ENCODE measurements at places on chromosomes 2 and 18.

DNA sequence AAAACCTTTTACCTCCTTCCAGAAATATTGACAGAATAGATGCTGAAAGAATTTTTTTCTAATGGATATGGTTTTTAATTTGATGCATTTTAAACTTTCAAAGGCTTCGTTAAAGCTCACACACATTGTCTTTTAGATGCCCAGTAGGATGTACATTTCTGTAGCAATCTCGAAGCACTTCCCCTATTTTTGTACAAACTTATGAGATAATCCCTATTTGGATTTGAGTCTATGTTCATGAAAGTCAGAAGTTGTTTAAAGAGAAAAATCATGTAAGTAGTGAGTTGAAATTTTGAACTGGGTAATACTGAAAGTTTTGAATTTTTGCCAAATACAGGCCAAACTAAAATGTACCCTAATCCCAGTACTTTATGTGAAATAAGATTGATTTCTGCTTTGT lies 38.1 kb upstream of the MMADHC start:
- no peak for DNase-seq

- DNase-seq: no peak
These were observed 193.3 kb upstream of the SPHKAP start for GRCh38 chr2:228374741-228375140.

- DNase-seq: no peak
These were observed 54.3 kb upstream of the AGPS start for GRCh38 chr2:177338177-177338721.

GRCh38 chr18:64164883-64165282 lies 16.0 kb upstream of the LINC00305 start:
- DNase-seq: no peak

DNA sequence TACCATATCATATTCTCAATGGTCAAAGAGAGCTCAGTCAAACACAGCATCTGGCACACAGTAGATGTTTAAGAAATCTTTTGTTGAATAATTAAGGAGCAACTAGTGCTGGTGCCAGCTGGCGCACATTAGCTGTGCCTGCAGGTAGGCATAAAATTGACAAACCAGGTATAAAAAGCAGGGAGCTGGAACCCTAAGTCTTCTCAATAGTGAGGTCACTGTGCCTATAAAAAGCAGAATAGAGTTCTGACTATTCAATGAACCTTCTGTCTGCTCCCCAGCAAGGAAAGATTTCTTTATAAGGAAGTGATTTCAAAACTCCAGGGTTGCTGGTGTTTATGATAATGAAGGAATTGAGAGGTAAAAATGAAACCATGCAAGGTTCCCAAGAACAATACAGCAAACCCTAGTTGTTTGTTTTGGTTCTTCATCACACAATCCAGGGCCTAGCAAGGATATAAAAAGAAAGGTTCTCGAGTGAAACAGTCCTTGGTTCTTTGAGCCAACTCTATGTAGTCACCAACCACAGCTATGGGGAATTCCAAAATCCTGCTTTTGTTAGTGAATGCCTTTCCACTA lies 76.1 kb downstream of the THADA start:
- no peak for DNase-seq

- DNase-seq: peak; percentile 65
These were observed at the start of gene FKBP1B for GRCh38 chr2:24049485-24050021. Gene FKBP1B (plus strand): TSS chr2:24049741. CDS start chr2:24049850, 109 bp downstream.

- peak; percentile 78 for DNase-seq
These were observed 7.8 kb upstream of the ARHGAP25 start for GRCh38 chr2:68726608-68727367.

DNA sequence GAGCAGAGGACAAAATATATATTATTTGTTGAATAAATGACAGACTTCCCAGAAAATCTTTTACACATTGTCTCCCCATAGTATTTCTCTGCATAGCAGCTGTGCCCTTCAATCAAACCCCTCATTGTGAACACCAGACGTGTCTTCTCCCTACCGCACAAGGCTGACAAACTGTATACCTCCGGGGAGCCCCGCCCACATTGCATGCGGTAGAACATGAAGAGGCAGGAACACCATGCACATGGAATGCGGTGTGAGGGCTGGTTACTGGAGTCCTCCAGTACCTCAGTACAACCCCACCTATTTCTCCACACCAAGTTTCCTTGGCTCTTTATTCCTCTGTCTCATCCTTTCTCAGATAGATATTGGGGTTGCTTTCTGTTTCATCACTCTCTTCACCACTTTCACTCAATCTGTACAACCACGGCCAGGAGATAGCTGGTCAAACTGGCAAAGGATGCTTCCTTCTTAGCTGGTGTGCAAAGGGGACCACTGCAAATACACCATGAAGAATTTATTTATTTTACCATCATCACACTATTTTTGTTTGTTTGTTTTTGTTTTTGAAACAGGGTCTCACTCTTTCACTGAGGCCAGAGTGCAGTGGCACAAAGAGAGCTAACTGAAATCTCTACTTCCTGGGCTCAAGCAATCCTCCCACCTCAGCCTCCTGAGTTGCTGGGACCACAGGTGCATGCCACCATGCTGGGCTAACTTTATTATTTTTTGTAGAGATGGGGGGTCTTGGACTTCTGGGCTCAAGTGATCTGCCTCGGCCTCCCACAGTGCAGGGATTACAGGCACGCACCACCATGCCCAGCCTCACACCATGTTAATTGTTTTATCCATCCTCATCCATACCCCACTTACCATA lies 2.3 kb upstream of the NBAS start:
- DNase-seq: no peak

DNA sequence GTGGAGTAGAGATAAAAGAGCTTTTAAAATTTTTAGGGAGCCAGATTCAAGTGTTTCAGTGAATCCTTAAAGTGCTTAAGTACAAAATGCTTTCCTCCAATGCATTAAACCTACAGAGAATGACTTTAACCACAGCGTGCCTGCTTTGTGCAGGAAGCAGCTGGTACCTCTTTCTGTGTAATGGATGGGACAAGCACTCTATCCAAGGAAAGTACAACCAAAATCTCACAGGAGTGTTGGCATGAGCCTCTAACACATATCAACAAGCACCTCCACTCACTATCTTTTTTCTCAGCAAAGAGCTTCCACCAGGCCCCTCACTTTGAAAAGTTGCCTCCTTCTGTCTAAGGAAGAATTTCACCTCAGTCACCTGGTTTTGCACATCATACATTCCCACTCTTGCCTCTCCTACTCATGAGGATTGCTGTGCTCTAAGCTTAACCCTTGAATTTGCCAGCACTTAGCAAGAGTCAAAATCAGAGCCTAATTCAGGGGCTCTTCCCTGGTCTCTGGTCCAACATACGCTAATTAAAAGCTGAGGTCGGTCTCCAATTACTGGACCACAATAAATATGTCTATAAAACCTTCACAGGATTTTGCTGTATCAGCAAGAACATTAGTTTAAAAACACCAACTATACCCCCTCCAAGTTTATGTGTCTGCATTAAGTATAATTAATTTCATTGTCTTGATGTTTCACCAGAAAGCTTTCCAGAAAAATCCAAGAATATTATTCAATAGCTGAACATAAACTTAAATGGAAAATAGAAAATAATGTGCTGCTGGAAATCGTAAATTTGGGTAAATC lies 68.9 kb downstream of the ZNF521 start:
- no peak for DNase-seq

- DNase-seq: no peak
These were observed 52.3 kb upstream of the ST8SIA5 start for GRCh38 chr18:46809145-46809544.

DNA sequence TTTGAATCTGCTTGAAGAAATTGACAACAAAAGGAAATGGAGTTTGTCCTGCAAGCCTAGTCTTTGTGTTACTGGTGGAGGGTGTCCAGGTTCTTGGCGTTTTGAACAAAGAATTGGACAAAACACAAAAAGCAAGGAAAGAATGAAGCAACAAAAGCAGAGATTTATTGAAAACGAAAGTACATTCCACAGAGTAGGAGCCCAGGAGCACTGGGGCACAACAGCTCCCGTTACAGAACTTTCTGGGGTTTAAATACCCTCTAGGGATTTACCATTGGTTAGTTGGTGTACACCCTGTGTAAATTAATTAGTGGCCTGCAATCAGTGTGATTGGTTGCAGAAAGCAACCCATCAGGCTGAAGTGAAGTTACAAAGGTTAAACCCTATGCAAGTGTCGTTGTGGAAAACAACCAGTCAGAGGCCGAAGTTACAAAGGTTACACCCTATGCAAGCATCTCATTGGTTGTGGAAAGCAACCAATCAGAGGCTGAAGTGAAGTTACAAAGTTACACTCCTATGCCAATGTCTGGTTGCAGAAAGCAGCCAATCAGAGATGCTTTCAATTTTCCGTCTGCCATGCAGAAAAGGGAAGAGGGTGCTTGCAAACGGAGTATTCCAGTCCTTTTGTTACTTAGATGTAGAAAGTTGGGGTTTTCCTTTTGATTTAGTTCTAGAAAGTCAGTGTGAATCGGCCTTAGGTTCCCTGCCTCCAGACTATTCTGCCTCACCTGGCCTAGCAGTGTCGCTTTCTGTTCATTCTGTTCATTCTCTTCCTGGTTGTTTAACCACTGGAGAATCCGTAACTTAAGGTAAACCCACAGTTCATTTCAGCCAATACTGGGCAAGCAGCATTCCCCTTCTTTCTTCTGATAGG lies 47.6 kb upstream of the PTH2R start:
- DNase-seq: no peak

DNA sequence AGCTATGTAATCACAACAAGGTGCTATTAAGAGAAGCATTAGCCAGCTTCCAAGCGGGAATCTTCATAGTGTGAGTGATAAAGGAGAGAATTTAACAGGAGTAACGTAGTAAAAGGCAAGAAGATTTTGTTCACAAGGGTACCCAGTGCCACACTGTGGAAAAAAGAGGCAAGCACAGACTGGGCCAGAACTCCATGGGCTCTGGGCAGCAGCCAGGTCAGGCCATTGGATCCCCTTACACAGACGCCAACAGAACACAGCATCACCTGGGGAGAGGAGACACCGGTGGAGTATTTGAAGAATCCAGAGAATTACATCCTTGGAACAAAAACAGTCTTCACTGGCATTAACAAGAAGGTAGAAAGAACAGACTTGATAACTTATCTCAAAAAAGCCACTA lies 21.2 kb downstream of the AMER3 start:
- DNase-seq: no peak

DNA sequence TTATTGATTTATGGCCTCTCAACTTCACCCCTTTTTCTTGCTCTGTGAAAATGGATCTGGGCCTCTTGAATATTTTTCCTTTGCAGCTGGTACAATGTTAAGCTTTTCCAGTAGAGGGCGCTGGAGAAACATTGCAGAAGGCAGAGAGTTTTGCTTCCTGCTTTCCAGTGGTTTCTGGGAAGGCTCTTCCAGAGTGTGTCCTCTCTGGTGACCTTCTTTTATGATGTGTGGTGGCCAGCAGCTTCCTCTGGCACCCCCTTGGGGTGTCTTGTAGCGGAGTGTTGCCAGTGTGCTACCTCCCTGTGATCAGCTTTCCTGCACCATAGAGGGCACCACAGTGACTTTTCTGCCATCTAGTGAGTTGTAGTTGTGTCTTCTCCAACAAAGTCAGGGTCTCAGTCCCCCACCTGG lies 25.4 kb upstream of the MGAT5 start:
- DNase-seq: no peak

DNA sequence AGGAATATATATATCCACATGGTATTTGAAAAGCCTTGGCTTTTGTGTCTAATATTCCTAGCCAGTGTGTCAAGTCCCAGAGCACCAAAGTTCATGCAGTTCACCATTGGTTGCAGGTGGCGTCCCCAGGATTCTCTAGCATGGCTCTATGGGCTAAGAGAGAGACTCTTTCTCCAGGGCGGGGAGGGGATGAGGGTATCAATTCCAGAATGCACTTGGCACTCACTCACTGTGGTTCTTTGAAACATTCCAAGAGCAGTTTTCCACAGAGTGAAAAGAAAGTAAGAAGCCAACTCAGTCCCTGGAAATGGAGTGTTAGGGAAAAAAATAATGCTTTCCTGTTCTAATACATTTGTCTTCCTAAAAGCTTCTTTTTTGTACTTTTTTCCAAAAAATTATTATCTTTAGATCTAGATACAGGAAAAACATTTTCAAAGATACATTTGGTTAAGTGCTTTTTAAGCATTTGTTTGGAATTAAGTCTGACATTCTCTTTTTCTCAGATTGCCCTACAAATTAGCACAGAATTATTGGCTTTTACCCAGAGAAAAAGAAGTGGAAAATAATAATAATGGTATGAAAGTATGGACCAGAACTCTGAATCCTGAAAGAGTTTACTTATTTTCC lies 239.9 kb downstream of the PAX3 start:
- no peak for DNase-seq

GRCh38 chr2:119315241-119315925 lies 51.3 kb downstream of the C2orf76 start:
- DNase-seq: no peak

GRCh38 chr18:55830544-55830943 lies 242.6 kb upstream of the TCF4 start:
- DNase-seq: no peak

- DNase-seq: no peak
These were observed 72.0 kb downstream of the INPP5D start for GRCh38 chr2:233131936-233132720.

DNA sequence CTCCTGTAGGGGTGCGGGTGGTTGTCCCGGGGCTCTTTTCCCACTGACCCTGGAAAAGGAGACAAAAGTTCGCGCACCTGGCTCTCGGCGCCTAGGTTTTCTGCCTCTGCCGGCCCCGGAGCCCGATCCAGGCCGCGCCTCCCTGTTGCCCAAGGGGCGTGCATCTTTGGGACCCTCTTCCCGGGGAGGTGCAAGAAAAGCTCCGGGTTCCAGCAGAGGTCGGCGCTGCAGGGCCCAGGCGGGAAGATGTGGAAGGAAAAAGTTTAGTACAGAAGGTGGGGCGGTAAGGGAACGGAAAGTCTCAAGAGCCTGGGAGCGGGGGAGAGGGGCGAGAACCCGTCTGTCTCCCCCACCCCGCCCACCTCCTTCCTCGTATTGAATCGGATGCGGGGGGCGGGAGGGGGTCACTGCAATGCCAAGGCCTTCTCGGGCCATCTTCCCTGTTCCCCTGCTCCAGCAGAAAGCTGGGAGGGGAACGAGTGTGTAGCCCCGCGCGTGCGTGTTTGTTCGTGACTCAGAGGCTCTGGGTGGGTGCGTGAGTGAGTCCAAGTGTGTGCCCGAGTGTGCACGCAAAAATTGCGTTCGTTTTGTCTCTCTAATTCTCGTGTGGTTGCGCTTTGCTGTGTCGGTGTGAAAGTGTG lies 6.3 kb upstream of the EN1 start:
- no peak for DNase-seq

DNA sequence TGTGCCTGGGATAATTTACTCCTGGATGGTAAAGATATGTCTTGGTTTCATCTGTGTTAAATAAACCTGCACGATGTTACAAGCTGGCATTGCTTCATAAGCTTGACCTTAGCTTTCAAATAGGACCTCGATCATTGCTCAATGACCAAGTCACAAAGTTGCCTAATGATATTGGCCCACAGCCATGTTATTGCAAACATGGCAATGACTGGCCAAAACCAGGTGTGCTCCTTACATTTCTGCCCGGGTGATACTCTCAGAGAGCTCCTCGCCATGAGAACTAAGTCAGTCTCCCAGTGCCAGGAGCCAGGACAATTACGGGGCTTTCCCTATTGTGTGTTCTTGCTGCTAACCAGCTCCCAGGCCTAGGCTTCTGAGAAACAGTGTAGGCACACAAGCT lies 72.5 kb upstream of the CYP1B1 start:
- DNase-seq: no peak

All from activated naive CD4-positive, alpha-beta T cell treated with anti-CD3 and anti-CD28 coated beads, Interleukin-2, amount 50 U/mL, for 72 hours (primary cell).